ENCODE measurements at places on chromosomes 11 and 22.

- H3K4me3 ChIP-seq, result no peak overlapping the region
- no peak for DNase-seq
- H3K4me1 ChIP-seq, result no peaks in the 10 kb centered on the region
- H3K27me3 ChIP-seq, result no peaks in the 10 kb centered on the region
- no peak overlapping the region for H3K27ac ChIP-seq
Observed at GRCh38 chr22:50215297-50216054, 14.7 kb downstream of the SELENOO start.

DNA sequence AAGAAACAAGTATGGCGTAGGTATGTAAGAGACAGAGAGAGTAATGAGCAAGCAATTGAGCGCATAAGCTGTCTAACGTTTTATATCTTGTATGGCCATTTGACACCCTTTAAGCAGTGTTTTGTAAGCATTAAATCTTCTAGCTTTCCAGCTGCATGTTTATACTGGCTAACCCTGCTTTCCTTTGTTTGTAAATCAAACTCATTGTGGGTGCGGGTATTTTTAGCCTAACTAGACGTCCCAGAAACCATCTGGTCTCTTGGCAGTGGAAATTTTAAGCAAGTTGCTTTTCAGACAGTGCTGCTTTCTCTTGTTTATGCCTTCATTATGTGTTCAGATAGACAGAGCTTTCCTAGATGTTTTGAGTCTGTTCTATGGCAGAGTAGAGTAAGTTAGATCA lies 73.5 kb downstream of the RNF169 start:
- no peak for DNase-seq
- no peaks in the 10 kb centered on the region for H3K27me3 ChIP-seq
- H3K36me3 ChIP-seq, result peaks cover 76% of the 10 kb centered on the region
- H3K27ac ChIP-seq, result no peak overlapping the region
- H3K4me1 ChIP-seq, result peaks cover 43% of the 10 kb centered on the region
- H3K4me3 ChIP-seq, result no peak overlapping the region

DNA sequence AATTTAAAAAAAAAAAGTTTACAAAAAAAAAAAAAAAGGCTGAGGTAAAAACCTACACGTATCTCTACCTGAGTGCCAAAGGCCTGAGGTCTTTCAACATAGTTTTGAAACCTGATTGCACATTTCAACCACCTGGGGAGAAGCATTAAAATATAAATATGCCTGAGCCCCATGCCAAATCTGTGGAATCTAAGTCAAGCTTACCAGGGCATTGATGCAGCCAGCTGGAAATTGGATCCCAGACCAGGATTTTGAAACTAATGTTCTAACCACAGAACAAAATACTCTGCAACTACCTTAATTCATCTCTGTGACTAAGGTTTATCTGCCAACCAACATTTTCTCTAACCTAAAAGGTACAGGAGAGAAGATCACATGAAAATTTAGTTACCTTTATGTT lies 38.8 kb upstream of the CHRNA10 start:
- H3K4me3 ChIP-seq, result no peak overlapping the region
- H3K27me3 ChIP-seq, result no peaks in the 10 kb centered on the region
- peaks cover 7% of the 10 kb centered on the region for H3K4me1 ChIP-seq
- no peak for DNase-seq

- DNase-seq, result no peak
- no peaks in the 10 kb centered on the region for H3K36me3 ChIP-seq
- no peak overlapping the region for H3K4me3 ChIP-seq
- H3K4me1 ChIP-seq, result no peaks in the 10 kb centered on the region
- no peaks in the 10 kb centered on the region for H3K27me3 ChIP-seq
- no peak overlapping the region for H3K27ac ChIP-seq
Observed at GRCh38 chr11:106276859-106277436, 199.5 kb downstream of the AASDHPPT start.

DNA sequence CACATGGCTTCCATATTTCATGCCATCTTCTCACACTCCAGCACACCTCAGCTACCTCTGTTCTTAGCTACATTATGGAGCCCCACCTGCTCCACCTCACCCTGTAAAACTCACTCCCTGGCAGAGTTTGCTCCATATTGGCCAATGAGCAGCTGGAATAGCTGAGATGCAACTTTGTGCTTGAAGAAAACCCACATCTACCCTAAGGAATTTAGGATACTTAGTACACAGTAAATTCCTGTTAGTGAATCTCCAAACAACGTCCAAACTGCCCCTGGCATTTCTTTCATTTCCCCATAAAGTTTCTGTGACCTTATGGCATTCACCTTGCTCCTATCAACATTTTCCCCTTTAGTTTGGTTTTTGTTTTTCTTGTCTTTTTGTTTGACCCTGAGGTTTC lies 2.2 kb upstream of the VWCE start:
- H3K27ac ChIP-seq, result peak overlapping the region; percentile 46
- peaks cover 14% of the 10 kb centered on the region for H3K27me3 ChIP-seq
- peak overlapping the region; percentile 59 for H3K4me3 ChIP-seq
- H3K4me1 ChIP-seq, result peaks cover 28% of the 10 kb centered on the region
- H3K36me3 ChIP-seq, result peaks cover 49% of the 10 kb centered on the region
- DNase-seq, result no peak

- H3K27me3 ChIP-seq, result peaks cover 3% of the 10 kb centered on the region
- H3K4me1 ChIP-seq, result no peaks in the 10 kb centered on the region
- H3K4me3 ChIP-seq, result no peak overlapping the region
- H3K27ac ChIP-seq, result no peak overlapping the region
Observed at GRCh38 chr11:14237444-14237961, 121.5 kb downstream of the RRAS2 start.

- no peak overlapping the region for H3K4me3 ChIP-seq
- no peak for DNase-seq
- H3K27me3 ChIP-seq, result no peaks in the 10 kb centered on the region
- peaks cover 6% of the 10 kb centered on the region for H3K36me3 ChIP-seq
- H3K27ac ChIP-seq, result no peak overlapping the region
Observed at GRCh38 chr22:20587206-20587958, 80.0 kb downstream of the MED15 start.

DNA sequence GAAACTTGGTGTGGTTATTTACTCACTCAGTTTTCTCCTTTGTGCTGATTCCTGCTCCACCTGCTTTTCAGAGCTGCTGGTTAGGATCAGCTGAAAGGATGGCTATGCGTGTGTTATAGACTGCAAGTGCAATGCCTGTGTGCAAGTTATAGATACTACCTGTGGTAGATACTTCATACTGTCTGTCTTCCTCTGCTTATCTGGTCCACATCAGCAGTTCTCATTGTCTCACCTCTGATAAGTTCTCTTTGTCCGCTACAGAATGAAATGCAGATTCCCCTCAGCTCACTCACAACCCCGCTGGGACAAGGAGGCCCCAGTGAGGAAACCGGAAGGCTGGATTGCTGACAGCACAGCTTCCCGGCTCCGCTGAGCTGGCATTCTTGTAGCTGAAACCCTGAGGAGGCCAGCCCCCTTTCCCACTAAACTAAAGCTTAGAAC lies 37.5 kb upstream of the LYVE1 start:
- H3K4me3 ChIP-seq, result no peak overlapping the region
- H3K4me1 ChIP-seq, result peaks cover 20% of the 10 kb centered on the region
- DNase-seq, result no peak
- H3K36me3 ChIP-seq, result no peaks in the 10 kb centered on the region

- no peaks in the 10 kb centered on the region for H3K36me3 ChIP-seq
- H3K4me3 ChIP-seq, result no peak overlapping the region
- DNase-seq, result no peak
Observed at GRCh38 chr11:4763096-4763495, 6.6 kb downstream of the OR51F1 start.

DNA sequence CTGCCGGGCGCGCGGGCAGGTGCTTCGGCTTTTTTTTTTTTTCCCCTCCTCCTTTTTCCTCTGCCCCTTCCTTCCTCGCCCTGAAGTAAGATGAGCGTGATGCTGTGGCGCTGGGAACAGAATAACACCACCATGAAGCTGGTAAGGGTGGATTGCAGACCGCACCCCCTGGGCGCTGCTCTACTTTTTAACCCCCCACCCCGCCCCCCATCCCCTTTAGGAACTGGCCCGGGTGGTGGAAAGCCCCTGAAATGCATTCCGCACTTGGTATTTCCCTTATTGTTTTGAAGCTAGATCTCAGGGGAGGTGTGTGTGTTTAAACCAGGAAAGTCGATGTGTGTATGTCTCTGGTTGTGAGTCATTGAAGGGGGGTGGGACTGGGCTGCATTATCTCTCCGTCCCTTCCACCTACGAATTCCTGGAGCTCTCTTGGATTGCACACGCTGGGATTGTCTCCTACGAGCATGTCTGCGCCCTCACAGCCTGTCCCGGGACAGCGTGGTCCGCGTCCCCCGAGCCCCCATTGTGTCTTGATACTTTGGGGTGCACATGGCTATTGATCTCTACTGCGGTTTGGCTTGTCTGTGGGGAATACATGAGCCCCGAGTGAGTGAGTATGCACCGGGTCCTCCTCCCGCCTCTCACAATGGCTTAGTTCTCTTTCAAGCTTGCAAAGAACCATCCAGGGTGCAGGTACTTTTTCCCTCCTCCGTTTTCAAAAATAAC lies 64.9 kb downstream of the NAV2 start:
- peak overlapping the region; percentile 24 for H3K4me3 ChIP-seq
- no peak for DNase-seq
- H3K4me1 ChIP-seq, result peaks cover 9% of the 10 kb centered on the region
- H3K27me3 ChIP-seq, result peaks cover 75% of the 10 kb centered on the region
- H3K27ac ChIP-seq, result no peak overlapping the region
- no peaks in the 10 kb centered on the region for H3K36me3 ChIP-seq

DNA sequence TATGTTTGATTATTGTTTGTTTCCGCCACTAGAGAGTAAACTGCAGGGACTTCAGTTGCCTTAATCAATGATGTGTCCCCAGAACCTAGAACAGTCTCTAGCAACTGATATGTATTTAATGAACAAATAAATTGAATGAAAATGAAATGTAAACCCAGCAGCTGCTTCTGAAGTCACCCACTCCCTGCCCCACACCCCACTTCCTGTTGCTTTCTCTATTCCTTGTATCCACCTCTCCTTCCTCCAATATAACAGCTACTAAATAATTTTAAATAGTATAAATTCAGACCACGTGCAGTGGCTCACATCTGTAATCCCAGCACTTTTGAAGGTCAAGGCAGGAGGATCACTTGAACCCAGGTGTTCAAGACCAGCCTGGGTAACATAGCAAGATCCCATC lies 15.8 kb downstream of the MYH9 start:
- H3K27ac ChIP-seq, result peak overlapping the region; percentile 93
- H3K27me3 ChIP-seq, result no peaks in the 10 kb centered on the region
- H3K4me3 ChIP-seq, result peak overlapping the region; percentile 50
- DNase-seq, result no peak
- peaks cover 51% of the 10 kb centered on the region for H3K36me3 ChIP-seq
- peaks cover 92% of the 10 kb centered on the region for H3K4me1 ChIP-seq

GRCh38 chr11:65590240-65590738 lies 5.3 kb downstream of the KCNK7 start:
- peak overlapping the region; percentile 2 for H3K27ac ChIP-seq
- H3K4me1 ChIP-seq, result peaks cover 37% of the 10 kb centered on the region
- H3K27me3 ChIP-seq, result no peaks in the 10 kb centered on the region
- no peak for DNase-seq
- no peak overlapping the region for H3K4me3 ChIP-seq

DNA sequence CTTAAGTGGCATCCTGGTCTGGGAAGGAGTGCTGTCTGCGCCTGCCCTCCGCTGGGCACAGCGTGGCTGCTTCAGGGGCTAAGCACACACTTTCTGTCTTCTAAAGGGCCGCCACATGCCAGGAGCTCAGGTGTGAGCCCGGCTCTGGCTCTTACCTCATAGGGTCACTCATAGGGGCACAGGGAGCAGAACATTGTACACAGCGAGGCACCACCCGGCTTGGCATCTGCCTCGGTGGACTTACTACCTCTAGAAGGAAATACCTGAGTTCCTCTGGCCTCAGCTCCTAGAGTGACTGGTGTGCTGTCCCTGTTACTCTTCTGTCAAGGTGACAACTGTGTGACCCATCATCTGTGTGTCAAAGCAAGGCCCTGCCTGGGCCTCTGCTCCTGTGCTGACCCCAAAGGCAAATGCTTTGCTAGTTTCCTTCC lies 13.4 kb downstream of the NEAT1 start:
- DNase-seq, result no peak
- no peaks in the 10 kb centered on the region for H3K27me3 ChIP-seq
- H3K27ac ChIP-seq, result peak overlapping the region; percentile 73
- peaks cover 55% of the 10 kb centered on the region for H3K36me3 ChIP-seq
- H3K4me3 ChIP-seq, result no peak overlapping the region

DNA sequence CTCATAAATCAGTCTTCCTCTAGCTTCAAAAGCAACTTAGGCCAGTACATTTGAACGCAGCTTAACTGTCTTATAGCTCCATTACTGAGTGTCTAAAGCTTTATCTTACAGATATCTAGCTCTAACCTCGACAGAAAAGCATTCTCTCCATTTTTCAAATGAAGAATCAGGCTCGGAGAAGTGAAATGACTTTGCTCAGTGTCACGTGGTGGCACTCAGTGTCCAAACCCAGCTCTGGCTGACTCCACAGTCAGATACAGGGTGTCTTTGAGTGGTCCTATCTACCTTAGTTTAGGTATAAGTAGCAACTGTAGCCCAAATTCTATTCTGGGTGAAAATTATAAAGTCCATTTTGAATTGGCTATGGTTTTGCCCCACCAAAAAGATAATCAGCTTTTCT lies 38.7 kb upstream of the CHST1 start:
- no peak for DNase-seq
- no peaks in the 10 kb centered on the region for H3K36me3 ChIP-seq
- H3K4me1 ChIP-seq, result no peaks in the 10 kb centered on the region
- no peak overlapping the region for H3K27ac ChIP-seq
- H3K27me3 ChIP-seq, result peaks cover 18% of the 10 kb centered on the region

All from activated T-helper 1 cell treated with anti-CD3 and anti-CD28 coated beads, Interleukin-12 subunit alpha, Interleukin-12 subunit beta, Interleukin-2, Interleukin-4 antibody, amounts not matched to agents 30 ng/mL and 10 ng/mL and 1 ng/mL, durations not matched to agents 14 hours and 24 hours and 36 hours (primary cell).